ENCODE measurements at places on chromosomes 1 and 21.

DNA sequence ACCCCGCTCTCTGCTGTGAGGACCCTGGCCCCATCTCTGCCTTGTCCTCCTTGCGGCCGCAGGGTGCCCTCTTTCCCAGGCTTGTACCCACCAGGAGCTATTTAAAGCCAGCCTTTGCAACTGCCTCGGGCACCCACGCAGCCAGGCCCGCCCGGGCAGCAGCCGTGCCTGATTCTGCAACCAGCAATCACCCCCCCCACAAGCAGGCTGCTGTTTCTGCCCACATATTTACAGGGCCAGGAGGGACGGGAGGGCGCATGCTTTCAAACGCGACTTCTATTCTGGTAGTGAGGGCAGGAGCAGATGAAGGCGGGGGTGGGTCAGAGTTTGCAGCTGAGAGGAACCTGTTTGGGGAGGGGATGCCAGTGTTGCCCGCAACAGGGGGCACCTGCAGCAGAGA is 13.6 kb downstream of the GABRD start:
- DNase-seq, result no peak

GRCh38 chr1:31783846-31784245 is 19.7 kb upstream of the ADGRB2 start:
- DNase-seq, result no peak

DNA sequence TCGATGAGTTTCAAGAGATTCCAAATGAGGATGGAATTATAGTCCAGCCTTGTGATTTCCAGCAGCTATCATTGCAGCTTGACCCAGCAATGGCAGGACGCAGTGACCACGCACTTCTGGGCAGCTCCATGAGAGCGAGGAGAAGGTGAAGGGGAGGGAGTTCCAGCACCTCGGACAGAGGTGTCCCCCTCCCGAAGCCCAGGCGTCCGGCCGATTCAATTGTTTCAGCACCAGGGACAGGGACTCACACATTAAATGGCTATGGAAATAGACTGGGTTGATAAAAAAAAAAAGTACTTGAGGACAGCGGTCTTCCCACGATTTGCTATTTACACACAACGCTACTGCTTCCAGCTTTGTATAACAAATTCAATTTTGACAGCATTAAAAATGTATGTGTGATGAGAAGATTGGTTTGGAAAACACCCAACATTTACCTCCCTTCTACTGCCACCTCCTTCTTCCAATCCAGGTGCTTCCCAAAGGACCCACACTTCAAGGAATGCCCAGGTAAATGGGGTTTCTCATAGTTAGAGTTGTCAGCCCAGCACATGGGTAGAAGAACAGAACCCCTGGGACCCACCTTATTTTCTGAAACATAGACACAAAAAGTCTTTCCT is 71.8 kb downstream of the DISP3 start:
- DNase-seq, result peak; percentile 41

GRCh38 chr1:174680101-174680500 is 232.3 kb downstream of the GPR52 start:
- DNase-seq, result no peak

DNA sequence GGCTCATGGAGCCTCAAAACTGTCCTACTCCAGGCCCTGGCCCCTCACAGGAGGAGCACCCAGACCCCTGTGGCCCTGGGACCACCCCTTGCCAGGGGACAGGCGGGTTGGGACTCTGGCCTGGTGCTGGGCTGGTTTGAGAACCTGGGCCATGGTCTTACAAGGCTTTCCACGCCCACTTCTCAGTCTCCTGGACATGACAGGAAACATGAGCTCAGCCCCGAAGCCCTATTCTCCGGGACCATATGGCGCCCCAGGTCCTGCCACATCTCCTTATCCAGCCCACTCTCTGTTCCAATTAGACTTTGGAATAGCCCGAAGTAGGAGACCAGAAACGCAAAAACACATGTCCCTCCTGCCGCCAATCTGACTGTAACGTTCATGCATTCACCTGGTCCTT is 47.9 kb downstream of the KCNAB2 start:
- DNase-seq, result no peak

DNA sequence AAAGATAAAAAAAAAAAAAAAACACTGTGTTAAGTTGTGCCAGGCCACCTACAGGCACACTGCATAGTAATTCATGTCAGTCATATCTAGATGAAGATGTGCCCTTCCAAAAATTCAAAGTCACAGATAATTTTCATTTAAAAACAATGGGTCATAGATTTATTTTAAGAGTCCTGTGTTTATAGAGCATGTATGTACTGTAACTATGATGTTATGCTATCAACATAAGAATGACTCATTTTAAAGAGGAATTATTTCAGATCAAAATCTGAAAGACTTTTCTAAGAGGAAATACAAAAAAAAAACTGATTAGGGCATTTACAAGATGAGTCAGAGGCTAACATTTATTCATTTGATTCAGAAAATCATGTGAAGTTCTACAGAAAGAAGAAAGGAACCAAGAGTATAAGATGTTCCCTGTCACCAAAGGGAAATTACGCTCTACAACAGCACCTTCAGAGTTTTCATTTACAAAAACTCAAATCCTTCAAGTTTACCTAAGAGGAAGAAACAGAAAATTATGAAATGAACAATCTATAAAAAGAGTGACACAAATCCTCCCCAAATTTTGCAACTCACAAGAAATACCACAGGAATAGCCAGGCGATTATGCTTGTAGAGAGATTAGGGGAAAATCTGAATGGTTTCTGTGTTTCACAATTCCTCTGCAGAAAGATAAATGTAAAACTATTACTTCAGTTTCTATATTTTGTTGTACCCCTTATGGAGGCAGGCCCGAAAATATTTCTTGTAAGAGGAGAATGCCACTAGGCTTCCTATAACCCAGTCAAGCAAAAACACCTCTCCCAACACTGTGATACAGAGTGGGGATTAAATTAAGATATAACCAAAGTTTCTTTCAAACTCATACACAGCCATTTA is 13.8 kb downstream of the TP53BP2 start:
- no peak for DNase-seq

Measured in T-helper 2 cell treated with Interferon-gamma antibody and Interleukin-4, amounts not matched to agents 5 μg/mL and 100 μg/mL, for 36 hours (primary cell).